ENCODE measurements at places on chromosomes 11 and 22.

GRCh38 chr11:129951201-129951865 lies 51.3 kb downstream of the PRDM10 start:
- no peak for DNase-seq

GRCh38 chr22:35411102-35411501 lies 11.2 kb downstream of the MCM5 start:
- DNase-seq: no peak

GRCh38 chr22:19396934-19397733 lies 34.4 kb downstream of the HIRA start:
- DNase-seq: no peak

GRCh38 chr11:82225930-82226329 lies 507.7 kb downstream of the FAM181B start:
- peak; percentile 36 for DNase-seq

GRCh38 chr11:2569321-2569721 lies 124.5 kb downstream of the KCNQ1 start:
- no peak for DNase-seq

DNA sequence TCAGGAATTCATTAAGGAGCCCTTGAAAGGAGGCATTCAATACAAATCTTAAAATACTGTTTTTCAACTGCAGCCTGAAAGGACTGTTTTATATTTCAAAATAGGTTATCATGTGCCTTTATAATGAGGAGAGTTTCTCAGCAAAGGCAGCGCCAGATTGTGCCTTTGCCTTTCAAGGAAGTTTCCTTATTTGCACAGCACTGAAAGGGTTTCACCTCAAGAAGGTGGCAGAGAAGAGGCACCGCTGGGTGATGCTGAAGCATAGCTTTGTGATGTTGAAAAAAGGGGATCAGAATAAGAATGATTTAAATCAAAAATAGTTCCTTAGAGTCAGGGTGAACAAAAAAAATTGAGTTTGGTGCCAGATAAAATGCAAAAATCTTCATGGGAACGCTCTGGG lies 601.0 kb upstream of the KIRREL3 start:
- DNase-seq: peak; percentile 30

DNA sequence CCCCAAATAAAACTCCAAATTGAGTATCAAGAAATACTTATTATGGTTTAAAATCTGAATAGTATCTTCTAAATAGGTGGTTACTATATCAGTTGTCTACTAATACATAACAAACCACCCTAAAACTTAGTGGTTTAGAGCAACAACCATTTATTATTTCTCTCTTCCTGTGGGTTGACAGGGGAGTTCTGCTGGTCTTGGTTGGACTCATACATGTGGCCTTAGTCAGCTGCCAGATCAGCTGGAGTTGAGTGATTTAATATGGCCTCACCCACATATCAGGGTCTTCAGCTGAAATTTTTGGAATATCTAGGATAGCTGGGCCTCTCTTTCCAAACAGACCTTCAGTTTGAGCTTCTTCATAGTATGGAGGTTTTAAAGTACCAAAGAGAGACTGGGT lies 34.5 kb downstream of the C11orf65 start:
- DNase-seq: no peak

DNA sequence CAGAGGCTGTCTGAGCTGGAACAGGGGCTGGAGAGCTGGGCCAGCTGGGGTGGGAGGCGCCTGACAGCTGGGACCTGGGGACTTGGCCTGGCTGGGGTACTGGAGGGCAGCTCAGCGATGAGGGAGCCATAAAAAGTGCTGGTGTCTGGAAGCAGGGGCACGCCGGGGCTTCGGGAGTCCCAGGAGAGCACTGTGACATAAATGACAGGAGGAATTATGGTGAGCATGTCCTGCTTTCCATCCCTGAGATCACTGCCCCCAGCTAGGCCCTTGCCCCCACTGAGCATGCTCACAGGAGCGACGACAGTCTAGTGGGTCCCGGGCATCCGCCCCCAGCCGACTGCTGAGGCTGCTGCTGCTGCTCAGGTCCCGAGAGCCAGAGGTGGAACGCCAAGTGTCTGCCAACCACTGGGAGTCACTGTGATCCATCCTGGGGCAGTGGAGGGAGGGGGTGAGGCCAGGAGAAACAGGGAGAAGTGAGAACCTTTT lies 6.2 kb downstream of the ROBO4 start:
- DNase-seq: peak; percentile 65

DNA sequence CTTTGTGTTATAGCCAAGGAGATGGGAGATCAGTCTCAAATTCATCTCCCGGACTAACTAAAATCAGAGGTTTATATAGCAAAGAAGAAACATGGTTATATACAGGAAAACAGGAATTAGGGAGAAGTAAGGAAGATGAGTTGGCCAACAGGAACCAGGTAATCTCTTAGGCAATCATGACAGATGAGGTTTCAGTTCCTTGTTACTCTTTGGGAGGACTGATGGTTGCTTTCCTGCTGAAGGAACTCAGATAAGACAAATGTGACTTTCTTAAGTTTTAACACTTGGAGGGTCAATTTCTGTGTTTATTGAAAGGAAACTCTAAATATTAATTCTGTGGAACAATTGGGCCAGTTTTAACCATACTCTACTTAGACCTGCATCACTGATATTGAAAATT lies 1072.0 kb upstream of the CNTN5 start:
- no peak for DNase-seq

DNA sequence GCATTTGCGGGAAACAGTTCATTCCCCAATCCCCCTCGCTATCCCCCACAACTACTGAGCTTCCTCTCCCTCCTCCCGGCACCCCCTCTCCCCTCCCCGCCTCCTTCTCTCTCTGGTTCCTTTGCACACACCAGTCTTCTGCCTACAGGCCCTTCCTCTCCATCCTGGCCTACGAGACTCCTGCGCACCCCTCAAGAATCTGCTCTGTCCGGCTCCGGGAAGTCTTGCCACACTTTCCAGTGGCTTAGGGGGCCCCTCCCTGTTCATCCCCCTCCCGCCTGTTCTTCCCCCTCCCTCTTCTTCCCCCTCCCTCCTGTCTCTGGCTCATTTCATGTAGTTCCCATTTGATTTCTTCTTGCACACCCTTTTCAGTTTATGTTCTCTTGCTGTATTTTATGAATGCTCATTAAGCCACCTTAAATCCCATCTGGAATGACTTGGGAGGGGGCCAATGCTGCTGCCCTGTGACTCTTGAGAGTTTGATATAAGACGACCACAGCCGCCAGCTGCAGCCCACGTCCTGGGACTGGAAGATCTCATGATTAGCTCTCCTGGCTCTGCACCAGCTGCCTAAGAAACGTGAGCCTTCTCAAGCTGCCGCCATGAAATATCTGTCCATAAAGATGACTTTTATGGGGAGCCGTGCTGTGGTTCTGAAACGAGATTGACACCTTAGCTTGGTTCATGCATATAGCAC lies 50.9 kb downstream of the RPS6KA4 start:
- peak; percentile 34 for DNase-seq

GRCh38 chr11:35584321-35584720 lies 33.9 kb upstream of the FJX1 start:
- DNase-seq: no peak

DNA sequence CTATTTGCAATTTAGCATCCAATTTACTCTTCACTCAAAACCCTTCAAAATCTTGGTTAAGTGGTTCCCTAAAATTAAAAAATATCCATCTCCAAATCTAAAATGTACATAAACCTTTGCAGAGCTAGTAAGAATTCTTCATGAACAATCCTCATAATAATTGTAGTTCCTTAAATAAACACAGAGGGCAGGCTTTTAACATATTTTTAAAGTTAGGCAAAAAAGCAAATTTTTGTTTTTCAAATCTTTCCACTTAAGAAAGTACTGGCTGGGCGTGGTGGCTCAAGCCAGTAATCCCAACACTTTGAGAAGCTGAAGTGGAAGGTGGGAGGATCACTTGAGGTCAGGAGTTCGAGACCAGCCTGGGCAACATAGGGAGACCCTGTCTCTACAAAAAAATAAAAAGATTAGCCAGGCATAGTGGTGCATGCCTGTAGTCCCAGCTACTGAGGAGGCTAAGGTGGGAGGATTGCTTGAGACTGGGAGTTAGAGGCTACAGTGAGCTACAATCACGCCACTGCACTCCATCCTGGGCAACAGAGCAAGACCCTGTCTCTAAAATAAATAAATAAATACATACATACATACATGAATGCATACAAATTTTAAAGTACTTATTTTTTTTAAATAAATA lies 25.1 kb upstream of the PLAAT3 start:
- DNase-seq: peak; percentile 35

GRCh38 chr11:16408619-16409018 lies 52.3 kb upstream of the SOX6 start:
- DNase-seq: no peak

DNA sequence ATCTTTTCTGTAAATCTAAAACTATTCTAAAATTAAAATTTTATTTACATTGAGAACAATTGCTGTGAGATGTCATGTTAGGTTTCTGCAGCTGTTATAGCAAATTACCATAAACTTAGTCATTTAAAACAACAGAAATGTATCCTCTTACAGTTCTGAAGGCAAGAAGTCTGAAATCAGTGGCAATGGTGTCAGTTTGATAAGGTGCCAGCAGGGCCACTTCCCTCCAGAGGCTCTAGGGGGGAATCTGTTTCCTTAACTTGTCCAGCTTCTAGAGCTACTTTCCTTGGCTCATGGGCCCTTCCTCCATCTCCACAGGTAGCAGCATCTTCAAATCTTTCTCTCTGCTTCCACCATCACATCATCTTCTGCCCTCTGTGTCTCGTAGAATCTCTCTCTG lies 23.0 kb downstream of the MOGAT2 start:
- no peak for DNase-seq

- no peak for DNase-seq
These were observed 10.2 kb downstream of the C11orf96 start for GRCh38 chr11:43952401-43953342.

DNA sequence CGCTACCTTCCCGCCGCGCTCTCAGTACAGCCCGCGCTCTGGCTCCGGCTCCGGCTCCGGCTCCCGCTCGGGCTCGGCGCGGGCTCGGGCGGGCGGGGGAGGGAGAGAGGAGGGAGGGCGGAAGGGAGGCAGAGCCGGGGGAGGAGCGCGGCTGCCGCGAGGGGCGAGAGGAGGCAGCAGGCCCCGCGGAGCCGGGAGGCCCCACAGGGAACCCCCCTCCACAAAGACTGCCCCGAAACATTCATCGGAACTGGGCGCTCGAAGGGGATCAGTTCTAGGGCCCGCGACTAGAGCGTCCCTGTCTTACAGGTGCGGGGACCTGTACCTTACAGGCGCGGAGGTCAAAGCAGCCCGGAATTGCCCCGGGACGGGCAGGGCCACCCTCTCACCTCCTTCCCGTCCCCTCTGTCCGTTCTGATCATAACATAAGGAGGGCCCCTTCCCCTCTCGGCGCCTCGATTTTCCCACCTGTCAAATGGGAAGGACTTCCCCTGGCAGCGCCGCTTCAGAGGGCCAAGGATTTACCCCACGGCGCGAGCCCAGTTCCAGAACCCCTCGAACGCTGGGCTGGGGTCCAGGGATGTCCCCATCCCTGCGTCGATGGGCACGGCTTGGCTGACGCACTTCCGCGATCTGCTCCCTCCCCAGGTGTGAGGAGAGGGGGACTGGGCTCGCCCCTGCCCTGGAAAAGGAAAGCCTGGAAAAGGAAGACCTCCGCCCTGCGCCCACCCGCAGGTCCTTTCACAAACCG lies at the start of gene SHISA8:
Gene SHISA8, minus strand, starts transcription at position 40 of the 751 bp plus-strand sequence. CDS start 407 bp downstream, outside the sequence.
- DNase-seq: peak; percentile 73

DNA sequence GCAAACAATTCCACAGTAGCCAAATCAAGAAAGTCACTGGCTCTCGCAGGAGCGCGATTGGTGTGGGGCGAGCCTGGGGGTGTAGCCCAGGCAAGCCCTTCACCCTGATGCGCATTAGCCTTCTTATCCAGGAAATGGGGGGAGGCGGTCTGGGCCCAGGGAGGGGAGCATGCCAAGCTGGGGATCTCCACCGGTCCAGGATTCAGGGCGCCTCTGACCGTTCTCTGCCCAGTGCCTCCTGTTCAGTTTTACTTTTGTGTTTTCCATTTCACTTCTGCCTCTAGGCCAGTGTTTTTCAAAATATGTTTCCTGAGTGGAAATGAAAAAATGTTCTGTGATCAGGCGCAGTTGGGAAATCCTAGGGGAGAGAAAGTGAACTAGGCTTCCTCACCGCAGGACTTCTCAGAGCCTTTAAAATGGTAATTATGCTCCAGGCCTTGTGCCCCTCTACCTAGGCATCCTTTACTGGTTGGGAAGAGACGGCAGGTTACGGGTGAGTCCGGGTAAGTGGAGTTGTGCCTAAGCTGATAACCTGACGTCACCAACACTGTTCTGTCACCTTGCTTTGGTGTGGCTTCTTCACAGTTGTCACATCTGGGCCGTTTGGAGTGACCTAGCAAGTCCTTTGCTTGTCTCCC lies 18.4 kb downstream of the LRP5 start:
- DNase-seq: peak; percentile 38

DNA sequence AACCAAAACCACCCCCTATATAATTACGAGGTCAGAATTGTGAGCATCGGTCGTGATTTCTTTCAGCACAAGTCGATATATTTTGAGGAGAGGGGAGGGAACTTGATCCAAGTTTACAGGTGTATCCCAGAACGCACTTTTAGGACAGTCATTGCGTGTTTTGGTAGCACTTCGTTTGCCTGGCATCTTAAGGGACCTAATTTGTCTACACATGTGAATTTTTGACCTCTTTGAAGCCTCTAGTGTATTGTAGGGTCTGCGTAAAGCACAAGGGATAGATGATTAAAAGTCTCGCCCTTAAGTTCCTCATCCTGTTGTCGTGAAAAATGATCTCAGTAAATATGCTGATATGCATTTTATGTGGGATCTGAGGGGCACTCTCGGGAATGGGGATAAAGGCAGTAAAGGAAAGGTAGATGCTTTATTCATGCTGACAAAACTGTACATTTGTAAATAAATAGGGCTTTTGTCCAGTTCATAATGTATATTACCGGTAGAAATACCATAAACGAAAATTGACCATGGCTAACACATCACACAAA lies 632 bp upstream of the CCDC34 start:
- no peak for DNase-seq

- DNase-seq: peak; percentile 48
These were observed 380 bp downstream of the C11orf96 start for GRCh38 chr11:43942662-43943371.

DNA sequence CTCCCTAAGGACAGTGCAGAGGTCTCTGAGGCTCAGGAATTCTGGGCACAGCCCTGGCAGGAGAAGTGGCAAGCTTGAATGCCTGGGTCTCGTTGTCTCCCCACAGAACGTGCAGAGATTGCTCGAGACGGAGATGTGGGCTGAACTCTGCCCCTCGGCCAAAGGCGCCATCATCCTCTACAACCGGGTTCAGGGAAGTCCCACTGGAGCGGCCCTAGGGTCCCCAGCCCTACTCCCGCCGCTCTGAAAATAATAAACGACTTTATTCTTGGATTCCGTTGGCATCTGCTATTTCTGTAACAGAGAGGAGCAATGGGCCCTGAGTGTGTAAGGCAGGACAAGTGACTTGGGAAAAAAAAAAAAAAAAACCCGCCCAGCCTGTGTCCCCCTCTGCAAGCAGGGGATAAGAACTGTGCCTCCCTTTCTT lies 591 bp upstream of the DNAJC4 start:
- no peak for DNase-seq

Data from GM23338 (cell line).